ENCODE measurements at places on chromosomes 2 and 18.

DNA sequence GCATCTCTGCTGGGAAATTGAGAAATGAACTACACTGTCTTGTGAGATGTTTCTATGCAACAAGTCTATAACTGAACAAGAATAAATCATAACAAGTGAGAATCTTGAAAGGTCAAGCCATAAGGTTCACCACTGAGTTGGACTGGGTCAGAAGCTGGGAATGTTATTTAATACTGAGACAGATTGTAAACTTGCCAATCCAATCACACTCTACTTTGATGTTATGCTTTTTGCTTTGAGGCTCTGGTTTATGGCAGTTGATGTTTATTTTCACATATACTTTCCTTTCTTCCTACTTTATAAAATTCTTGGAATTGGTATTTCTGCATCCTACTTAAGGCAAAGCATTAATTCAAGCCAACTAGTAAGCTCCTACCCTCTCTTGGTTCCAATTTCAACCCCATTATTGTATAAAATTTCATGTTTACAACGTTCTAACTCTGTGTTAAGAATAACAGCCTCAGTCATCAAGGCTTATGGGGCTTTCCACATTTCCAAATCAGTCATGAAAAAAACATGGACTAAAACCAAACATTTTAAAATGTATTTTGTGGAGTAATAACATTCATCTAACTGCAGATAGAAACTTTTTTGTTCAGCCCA lies 533.4 kb downstream of the NYAP2 start:
- DNase-seq: no peak

GRCh38 chr18:3041843-3042242 lies 28.9 kb upstream of the LPIN2 start:
- no peak for DNase-seq

- DNase-seq: no peak
These were observed 22.8 kb upstream of the DNAH6 start for GRCh38 chr2:84493514-84493913.

GRCh38 chr2:118519511-118519910 lies 327.9 kb downstream of the EN1 start:
- DNase-seq: no peak

GRCh38 chr2:169095621-169096105 lies 26.3 kb downstream of the DHRS9 start:
- DNase-seq: no peak

GRCh38 chr2:230868947-230869913 lies 4.5 kb downstream of the ITM2C start:
- DNase-seq: no peak

- DNase-seq: peak; percentile 83
These were observed 14.5 kb downstream of the CKAP2L start for GRCh38 chr2:112749755-112750559.

DNA sequence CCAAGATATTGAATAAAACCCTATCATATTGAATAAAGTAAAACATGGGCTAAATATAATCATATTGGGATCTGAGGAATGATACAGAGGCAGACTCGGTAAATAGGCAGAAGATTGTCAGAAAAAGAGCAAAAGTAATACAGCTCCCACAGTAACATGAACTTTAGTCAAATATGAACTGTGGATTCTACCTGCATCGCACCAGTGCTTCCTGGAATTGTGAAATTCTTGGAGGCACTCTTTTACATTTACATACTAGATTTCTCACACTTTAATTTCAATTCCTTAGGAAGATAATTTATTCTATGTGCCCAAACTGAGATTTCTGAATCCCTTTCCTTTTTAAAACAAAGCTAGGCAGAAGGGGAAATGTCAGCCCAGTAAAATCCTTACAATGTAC lies 325.1 kb upstream of the SLC39A10 start:
- no peak for DNase-seq

DNA sequence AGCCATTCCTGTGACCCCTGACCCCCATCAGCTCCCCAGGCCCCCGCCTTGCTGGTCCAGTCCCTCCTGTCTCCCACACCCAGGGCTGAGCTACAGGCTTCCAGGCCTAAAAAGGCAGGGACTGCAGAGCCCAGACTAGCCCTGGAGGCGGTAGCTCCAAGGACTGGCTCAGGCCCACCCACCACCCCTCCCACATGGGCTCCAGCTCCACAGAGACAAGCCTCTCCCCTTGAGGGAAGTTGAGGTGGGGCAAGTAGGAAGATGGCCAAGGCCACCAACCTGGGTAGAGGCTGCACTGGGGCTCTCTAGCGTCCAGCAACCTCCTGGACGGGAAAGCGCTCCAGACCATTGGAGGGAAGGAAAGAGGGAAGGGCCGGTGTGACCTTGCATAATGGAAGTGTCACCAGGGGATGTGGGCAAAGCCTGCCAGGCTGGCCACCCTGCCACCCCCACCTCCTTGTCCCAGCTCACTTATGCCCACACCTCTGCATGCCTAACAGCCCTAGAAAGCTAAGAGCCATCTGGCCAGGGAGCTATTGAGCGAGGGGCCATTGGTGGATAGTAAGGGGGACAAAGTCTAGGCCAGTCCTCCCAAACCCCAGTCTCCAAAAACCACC lies 63.1 kb downstream of the TNS1 start:
- no peak for DNase-seq

- no peak for DNase-seq
These were observed 66.2 kb downstream of the CUL3 start for GRCh38 chr2:224518806-224519580.

GRCh38 chr2:65483763-65484162 lies 51.4 kb upstream of the SPRED2 start:
- no peak for DNase-seq

- no peak for DNase-seq
These were observed 8.1 kb downstream of the STK39 start for GRCh38 chr2:168239281-168239680.
